ENCODE measurements at places on chromosomes 2 and 18.

DNA sequence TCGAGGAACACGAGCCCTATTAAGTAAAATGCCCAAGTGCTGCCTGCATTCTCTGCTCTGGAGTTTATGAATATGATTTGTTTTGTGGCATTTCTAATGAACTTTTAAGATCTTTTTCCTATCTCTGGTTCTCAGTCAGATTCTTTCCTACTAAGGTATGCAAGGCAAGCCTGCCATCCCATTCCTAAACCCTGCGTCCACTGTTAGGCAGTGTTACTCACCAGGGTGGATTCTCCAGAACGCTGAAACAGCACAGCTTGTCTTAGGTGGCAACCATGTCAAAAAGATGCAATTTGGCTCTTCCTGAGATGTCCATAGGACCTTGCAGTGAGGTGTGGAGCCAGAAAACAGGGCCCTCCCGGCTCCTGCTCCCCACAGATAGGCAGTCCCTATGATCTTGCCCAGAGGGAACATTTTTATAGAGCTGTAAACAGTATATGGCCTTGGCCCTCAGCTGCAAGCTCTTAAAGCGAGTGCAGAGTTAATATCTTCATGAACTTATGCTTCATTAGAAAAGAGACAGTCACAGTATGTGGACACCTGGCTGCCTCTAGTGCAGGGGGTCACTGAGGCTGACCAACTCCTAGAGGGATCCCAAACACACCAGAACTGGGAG lies 84.4 kb downstream of the TPGS2 start:
- peak; percentile 81 for DNase-seq

- DNase-seq, result no peak
Measured at GRCh38 chr2:74778381-74779264, 55.3 kb upstream of the HK2 start.

DNA sequence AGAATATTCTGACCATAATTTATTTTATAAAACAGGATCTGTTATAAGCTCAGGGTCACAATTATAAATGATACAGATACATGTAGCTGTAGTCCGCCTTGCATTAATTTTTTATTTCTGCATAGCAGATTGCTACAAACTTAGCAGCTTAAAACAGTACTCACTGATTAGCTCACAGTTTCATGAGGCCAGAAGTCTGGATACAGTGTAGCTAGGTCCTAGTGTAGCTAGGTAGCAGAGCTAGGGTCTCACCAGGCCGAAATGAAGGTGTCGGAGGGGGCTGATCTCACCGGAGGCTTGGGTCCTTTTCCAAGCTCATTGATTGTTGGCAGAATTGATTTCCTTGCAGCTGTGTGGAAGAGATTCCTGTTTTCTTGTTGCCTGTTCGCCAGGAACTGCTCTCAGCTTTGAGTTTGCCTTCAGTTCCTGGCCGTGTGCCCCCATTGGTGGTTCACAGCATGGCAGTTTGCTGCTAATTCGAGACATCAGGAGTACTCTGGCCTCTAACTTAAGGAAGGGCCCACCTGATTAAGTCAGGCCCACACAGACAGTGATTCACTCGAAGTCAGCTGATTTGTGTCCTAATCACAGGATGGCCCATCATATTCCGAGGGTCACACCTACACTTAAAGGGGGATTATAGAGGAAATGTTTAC lies 18.4 kb downstream of the NAPG start:
- DNase-seq, result no peak

DNA sequence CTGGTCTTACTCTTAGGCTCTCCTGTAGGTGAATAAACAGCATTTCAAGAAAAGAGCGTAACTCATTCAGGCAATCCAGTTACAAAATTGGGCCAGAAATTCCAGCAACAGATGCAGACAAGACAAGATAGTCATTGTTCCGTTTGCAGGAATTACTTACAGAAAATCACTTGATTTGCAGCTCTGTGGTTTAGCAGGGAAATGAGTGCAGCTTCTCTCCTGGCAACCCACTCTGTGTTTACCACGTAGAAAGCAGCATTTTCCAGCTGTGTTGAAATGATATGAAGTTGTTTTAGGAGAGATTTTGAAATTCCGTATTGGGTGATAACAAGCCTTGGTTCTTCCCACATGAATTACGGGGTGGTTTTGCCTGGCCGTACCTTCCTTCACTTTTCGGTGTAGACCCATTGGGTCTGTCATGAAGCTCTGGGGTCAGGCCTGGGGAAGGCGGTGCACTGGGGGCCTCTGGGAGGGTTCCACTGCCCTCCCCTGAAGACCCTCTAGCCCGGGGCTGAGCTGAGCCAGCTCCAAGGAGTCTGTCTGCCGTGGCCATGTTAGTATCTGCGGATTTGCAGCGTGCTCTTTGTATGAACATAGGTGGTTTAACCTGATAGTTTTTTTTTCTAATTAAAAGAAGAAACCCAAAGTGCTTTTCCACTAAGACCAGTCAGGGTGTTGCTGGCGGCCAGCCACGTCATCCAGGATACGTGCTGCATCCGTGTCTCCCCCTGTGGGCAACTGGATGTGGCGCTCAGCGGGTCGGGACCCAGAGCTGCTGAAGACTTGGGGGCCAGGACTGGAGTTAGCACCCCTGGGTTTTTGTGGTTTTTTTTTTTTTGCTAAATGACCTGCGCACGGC lies 58.9 kb upstream of the KCNG2 start:
- no peak for DNase-seq

DNA sequence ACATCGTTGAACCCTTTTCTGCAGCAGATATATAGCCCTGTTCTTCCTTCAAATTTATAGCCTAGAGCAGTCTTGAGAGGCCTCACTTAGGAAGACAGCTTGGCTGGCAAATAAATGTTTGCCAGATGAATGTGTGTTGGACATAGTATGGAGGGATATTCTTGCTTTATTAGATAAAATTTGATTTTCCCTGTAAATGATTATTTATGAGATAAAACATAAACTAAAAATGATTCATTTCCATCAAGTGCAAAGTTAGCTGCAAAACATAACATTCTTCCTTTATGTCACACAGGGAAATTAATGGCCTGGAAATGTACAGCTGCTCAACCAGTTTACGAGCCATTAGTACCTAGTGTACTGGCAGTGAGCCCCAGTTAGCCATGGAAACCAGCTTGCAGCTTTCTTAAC lies 82.5 kb downstream of the LIMS1 start:
- no peak for DNase-seq

- peak; percentile 9 for DNase-seq
Measured at GRCh38 chr18:40576507-40577115, 1378.4 kb upstream of the PIK3C3 start.

- no peak for DNase-seq
Measured at GRCh38 chr2:234147335-234147861, 96.9 kb downstream of the SPP2 start.

- DNase-seq, result peak; percentile 83
Measured at GRCh38 chr2:109736177-109736827, 57.8 kb upstream of the RGPD5 start.

GRCh38 chr18:80213182-80213581 lies 34.1 kb downstream of the PARD6G start:
- no peak for DNase-seq

- DNase-seq, result no peak
Measured at GRCh38 chr18:42545825-42546224, 569.7 kb downstream of the RIT2 start.

GRCh38 chr2:240670402-240670801 lies 12.3 kb downstream of the AQP12B start:
- DNase-seq, result no peak

DNA sequence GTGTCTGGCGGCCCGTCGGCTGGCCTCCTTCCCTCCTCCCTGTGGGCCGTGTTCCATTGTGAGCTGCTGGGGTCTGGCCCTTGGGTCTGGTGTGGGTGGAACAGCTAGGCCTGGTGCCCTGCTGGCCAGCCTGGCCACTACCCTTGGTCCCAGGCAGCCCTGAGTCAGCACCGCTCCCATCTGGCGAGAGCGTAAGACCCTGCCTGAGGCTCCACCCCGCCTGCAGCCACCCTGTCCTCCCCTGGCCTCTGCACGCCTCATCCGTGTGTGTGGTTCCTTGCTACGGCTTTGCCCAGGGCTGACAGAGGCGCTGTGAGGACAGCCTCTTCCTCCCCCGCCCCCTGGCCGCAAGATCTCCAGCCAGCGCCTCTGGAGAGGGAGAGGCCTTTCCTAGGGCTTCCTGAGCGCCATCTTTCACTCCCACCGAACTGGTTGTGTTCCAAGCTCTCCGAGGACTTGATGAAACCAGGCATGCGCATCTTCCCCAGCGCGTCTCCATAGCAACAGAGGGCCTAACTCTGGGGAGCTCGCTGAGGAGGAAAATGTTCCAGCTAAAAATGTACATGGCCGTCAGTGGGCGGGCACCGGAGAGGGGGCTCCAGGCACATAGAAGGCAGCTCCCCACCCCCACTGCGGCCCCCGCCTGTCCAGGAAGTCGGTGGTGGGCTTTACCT lies 83.0 kb downstream of the STPG4 start:
- no peak for DNase-seq

- no peak for DNase-seq
Measured at GRCh38 chr2:1499033-1499795, 86.0 kb downstream of the TPO start.

DNA sequence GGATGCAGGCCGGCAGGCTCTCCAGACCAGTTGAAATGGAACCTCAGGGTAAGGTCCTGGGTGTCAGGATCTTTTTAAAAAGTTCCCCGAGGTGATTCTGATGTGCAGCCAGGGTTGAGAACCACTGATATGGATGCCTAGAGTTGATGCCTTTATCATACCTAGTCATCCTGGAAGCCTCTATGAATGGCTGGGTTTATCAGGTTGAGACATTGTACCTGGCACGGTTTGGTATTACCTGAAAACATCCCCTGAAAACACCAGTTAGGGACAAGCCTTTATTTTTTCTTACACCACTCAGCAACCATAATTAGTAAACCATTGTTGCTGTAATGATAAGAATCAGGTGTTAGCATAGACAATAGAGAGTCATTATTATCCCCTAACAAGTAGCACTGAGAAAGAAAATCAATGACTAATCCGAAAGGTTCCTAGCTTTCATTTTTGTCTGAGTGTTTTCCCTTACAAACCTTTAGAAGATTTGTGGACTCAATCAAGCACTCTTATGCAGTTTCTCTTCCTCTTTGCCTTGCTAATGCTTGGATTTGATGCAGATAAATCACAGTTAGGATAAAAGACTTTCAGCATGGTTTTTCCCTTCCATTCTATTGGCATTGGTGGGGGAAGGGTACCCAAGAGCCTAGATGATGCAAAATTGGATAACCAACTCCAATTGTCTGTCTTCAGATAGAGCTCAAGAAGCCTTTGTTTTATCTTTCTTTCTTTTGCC lies 116.5 kb upstream of the LYPD6 start:
- DNase-seq, result no peak

DNA sequence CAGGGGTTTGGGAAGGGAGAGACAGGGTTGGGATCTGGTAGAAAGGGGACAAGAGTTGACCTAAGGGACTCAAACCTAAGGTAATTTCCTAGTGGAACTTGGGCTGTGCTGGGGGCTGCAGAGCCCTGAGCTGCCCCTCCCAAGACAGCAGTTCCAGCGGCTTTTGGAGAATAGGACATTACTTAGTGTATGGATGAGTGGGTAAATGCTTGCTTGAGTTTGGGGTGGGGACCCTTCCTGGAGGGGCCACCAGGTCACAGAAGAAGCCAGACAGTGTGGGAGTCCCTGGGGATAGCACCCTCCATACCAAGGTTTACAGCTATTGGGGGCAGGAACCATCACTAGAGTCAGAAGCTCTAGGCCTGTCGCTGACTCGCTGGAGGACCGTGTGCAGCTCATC lies 111.5 kb downstream of the CAPN13 start:
- DNase-seq, result no peak

GRCh38 chr2:9423922-9424272 lies 443 bp downstream of the CPSF3 start:
- DNase-seq, result no peak

DNA sequence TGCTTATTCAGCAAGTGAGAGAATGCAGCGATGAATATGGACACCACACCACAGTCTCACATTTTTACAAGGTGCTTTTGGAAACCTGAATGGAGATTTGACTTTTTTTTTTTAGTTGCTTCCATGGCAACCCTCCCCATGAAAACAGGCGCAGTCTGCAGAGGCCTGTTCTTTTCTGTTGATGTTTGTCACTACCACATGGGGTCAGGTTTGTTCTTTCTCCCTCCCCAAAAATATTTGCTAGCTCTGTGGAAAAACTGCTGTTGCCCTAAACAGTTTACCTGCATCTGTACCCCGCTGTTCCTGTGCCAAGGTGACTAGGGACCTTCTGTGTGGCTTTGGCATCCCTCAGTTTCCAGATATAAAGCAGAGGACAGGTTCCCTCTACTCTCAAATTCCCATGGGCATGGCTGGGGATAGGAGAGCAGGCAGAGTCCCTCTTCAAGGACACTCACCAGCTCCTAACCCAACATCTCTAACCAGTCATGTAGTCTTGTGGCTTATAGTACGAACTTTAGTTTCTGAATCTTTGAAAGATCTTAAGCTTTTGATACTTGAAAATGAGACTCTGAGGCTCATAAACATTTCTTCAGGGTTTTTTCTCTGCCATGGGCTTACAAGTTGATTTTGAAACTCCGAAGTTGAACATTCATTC lies 14.7 kb upstream of the MAPRE2 start:
- DNase-seq, result no peak

DNA sequence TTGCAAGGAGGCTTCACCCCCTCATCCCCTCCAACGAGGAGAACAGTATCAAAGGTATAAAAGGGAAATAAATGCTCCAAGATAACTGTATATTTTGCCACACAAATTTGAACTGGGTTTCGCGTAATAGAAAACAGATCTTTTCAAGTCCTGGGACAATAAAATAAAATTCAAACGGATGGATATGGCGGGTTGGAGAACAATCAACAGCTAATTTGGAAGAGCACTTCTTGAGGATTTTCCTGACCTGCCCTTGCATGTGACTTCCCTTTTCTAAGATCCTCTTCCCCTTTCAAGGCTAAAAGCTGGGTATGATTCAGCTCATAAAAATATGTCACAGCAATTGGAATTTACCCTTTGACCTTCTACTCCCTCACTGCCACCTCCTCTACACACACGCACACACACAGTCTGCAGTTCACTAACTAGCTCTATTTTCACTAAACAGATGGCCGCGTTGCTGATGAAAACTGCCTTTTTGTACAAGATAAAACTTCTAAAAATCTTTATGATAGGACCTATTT lies 386.9 kb downstream of the FIGN start:
- peak; percentile 57 for DNase-seq

DNA sequence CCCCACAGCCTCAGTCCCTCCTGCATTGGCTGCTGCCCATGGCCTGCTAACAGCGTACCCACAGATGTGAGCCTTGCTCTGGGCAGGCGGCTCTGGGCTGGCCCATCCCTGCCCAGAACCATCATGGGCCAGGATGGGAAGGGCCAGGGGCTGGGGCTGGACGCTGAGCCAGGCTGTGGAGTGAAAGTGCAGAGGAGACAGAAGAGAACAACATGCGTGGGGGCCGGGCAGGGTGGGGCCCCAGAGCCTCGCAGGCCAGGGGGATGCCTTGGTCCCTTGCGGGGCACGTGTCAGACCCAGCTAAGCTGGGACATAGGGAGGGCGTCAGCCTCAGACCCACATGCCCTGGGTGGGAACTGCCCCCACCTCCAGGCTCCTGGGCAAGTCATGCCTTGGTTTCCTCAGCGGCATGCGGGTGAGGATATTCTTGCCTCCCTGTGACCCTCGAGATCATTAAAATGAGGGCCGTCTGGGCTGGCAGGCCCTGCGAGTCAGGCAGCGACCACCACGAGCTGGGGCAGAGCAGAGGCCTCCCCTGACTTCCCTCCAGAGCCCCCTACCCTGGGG lies 27.3 kb downstream of the GPC1 start:
- no peak for DNase-seq

- DNase-seq, result no peak
Measured at GRCh38 chr2:230447455-230448451, 31.8 kb downstream of the SP100 start.
